Fibroblast of skin of right biceps (primary cell): ENCODE measurements at places on chromosomes 3 and 15.

DNA sequence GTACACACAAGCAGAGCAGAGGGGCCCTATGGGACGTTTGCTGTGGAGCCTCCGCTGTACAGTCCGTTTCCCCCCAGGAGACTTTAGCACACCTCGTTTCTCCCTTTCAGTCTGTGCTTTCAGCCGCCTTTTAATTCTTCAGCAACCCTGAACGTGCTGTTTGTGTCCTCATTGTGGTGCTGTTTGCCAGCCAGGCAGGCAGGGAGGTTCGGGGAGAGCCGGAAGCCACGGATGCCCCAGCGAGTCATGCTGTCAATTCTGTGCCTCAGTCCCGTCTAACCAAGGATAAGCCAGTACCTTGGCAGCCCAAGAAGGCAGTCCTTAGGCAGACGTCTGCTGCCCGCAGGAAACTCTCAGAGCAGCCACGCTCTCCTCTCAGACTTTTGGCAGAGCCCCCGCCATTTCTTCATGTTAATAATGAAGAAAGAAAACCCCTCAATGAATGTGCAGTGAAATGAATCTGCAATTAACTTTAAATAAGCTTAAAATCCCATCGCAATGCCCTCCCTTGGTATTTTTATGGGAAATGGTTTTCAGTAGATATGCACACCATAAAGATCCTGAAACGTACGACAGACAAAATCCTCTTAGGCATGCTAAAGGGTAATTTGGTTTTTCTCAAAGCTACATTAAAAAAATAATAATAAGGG is 158.6 kb downstream of the UACA start:
- DNase-seq, result peak; percentile 47

- DNase-seq, result no peak
These were observed 94.4 kb downstream of the DNASE1L3 start for GRCh38 chr3:58116161-58116955.

GRCh38 chr3:150599611-150600297 is 3.4 kb upstream of the SELENOT start:
- DNase-seq, result peak; percentile 84

GRCh38 chr15:66424963-66425612 is 38.4 kb downstream of the MAP2K1 start:
- no peak for DNase-seq

- no peak for DNase-seq
These were observed 16.6 kb downstream of the CCDC33 start for GRCh38 chr15:74252721-74253120.

GRCh38 chr3:85068911-85069310 is 110.1 kb downstream of the CADM2 start:
- no peak for DNase-seq

- DNase-seq, result peak; percentile 9
These were observed 111.2 kb upstream of the SUCLG2 start for GRCh38 chr3:67765575-67765974.

GRCh38 chr3:39249453-39250115 is 30.3 kb downstream of the CX3CR1 start:
- DNase-seq, result peak; percentile 36

GRCh38 chr15:85423256-85423655 is 42.9 kb downstream of the AKAP13 start:
- DNase-seq, result no peak
